ENCODE measurements at places on chromosomes 6 and 20. TPM values are rescaled to one million over a fixed set of nuclear protein-coding genes. Genes with fewer than 3 reads are reported as not detected.

Gene EBF4
- 6.8 TPM for total RNA-seq

Gene RNF39
- total RNA-seq = not detected

Gene DDO
- 0.39 TPM for total RNA-seq

Gene BHLHE23
- not detected for total RNA-seq

Gene COL11A2
- total RNA-seq = 0.57 TPM

Gene SIRPD
- not detected for total RNA-seq

Gene ALDH5A1
- 4.2 TPM for total RNA-seq

Gene TMEM151B
- total RNA-seq = 0.18 TPM

Gene GHRH
- not detected for total RNA-seq

Gene MOCS1
- 0.98 TPM for total RNA-seq

Gene ZNF831
- total RNA-seq = 0.03 TPM

Gene SIGLEC1
- total RNA-seq = 0.03 TPM

Gene PAQR8
- 3.6 TPM for total RNA-seq

Gene CPXM1
- not detected for total RNA-seq

Gene TMEM217
- total RNA-seq = 4.0 TPM

Gene BANF2
- not detected for total RNA-seq

Gene RSPO3
- not detected for total RNA-seq

Gene LIN28B
- total RNA-seq = 5.8 TPM

Gene VNN1
- total RNA-seq = not detected

Gene GJA10
- not detected for total RNA-seq

Gene HFE
- 12.1 TPM for total RNA-seq

Gene GSTA3
- total RNA-seq = not detected

Gene CALHM4
- not detected for total RNA-seq

Gene OR2H2
- total RNA-seq = not detected

Gene PSORS1C2
- total RNA-seq = not detected

Gene DDRGK1
- total RNA-seq = 65.5 TPM

Gene ECT2L
- total RNA-seq = not detected

Gene KCNK15
- total RNA-seq = 7.4 TPM

Gene C6orf58
- total RNA-seq = not detected

Gene SMIM29
- total RNA-seq = 35.6 TPM

Gene TPBG
- total RNA-seq = 84.1 TPM

Gene HTR1E
- total RNA-seq = not detected

Gene PNPLA1
- total RNA-seq = not detected

Gene ELOVL5
- 218 TPM for total RNA-seq

Gene CENPB
- total RNA-seq = 154 TPM

Gene RIMS1
- 0.18 TPM for total RNA-seq

Gene LPIN3
- 21.0 TPM for total RNA-seq

Gene DUSP22
- total RNA-seq = 34.8 TPM

Gene NRM
- 21.9 TPM for total RNA-seq

Gene HDGFL1
- total RNA-seq = not detected

Gene FAM184A
- 8.7 TPM for total RNA-seq

Gene CLDN20
- total RNA-seq = not detected

Gene EEF1A2
- total RNA-seq = 178 TPM

Gene NR2E1
- 0.13 TPM for total RNA-seq

Gene DCDC2
- 0.15 TPM for total RNA-seq

Gene AKAP12
- 267 TPM for total RNA-seq

Gene KIAA0408
- 0.90 TPM for total RNA-seq

Gene OPN5
- not detected for total RNA-seq

Measured in Panc1 (cell line).